NCI-H1092 (cell line): ENCODE measurements at places on chromosomes 4 and X.

- no peak for DNase-seq
Observed at GRCh38 chr4:124961138-124961750, 248.7 kb upstream of the ANKRD50 start.

DNA sequence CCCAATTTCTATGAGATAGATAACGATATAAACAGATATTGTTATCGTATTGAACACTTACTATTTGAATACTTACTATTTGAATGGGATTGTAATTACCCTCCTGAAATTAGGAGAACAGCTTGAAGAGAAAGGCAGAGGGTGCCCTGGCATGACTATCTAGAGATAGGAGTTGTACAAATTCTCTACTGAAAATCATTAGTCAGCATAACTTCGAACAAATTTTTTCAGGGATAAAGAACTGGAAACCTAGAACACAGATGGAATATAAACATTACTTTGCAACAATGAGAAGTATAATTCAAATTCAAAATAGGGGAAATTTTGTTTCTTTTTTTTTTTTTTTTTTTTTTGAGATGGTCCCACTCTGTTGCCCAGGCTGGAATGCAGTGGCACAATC lies 1096.8 kb downstream of the C4orf33 start:
- DNase-seq: no peak

- DNase-seq: no peak
Observed at GRCh38 chrX:108148524-108148923, 56.9 kb downstream of the ATG4A start.

DNA sequence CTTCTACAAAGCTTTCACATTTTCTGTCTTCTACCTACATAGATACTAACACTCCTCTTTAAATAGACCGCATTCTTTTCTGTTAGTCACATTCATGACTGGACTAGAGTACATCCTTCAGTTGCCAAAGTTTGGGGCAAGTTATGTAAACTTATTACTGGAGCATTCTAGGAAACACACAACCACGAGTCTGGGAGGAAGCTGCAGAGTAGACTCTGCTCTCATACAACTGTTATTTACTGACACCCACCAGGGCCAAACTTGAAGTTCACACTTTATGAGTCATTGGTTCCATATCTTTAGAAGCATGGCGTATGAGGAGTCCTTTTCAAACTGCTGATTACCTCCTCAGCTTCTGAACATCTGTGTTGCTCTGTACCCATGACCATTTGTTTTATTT lies 87.0 kb downstream of the RNF150 start:
- DNase-seq: no peak

- DNase-seq: no peak
Observed at GRCh38 chr4:151389311-151389710, 19.7 kb upstream of the FHIP1A start.

GRCh38 chr4:82784681-82785610 lies 13.7 kb downstream of the SCD5 start:
- DNase-seq: no peak

DNA sequence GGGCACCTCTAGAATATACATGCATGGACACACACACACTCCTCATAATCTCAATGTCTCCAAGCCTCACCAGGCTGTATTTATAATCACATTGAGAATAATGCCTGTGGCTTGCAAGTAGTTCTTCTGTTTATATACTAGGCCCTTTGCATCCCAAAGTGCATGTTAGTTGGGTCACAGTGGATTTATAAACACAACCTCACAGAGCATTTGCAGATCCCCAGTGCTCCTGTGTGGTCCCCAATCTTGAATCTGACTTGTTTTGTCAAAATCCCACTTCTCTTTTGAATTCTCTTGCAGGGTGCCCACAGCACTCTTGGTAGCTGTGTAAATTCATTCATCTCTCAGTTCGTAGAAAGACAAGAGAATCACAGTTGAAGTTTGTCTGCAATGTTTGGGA lies 49.6 kb upstream of the PROM1 start:
- no peak for DNase-seq

DNA sequence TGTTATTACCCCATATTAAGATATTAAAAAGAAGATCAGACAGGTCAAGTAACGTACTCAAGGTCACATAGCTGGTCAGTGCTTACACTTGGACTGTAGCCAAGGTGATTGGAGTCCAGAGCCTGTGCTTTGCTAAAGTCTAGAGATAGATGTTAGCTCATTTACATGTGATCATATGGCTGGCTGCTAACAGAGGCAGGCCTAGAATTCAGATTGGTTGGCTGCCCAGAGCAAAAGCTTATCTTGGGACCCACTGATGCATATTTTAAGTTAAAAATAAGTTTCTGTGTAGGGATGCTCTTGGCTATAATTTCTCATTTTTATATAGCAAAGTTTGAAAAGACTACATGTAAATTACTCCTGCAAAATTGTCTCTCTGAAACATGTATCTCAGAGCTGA lies 18.1 kb upstream of the EXOC1L start:
- no peak for DNase-seq

DNA sequence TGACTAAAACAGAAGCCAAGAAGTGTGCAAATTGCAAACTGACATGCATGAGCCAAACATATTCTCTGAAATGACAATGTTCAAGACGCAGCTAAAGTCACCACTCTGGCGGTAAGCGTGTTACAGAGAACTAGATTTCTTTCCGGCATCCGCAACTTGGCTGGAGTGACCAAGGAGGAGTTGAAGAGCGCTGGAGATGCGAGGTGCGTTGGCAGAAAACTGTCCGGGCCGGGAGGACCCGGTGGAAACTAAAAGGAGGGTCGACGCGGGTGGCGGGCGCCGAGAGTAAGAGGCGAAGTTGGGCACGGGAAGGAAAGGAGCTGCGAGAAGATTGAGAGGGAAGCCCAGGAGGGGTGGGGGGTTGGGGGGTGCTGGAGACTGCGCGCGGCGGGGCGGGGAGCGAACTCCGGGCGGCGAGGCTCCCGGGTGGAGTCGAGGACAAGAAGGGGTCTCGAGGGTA lies 807 bp downstream of the SEL1L3 start:
- no peak for DNase-seq

DNA sequence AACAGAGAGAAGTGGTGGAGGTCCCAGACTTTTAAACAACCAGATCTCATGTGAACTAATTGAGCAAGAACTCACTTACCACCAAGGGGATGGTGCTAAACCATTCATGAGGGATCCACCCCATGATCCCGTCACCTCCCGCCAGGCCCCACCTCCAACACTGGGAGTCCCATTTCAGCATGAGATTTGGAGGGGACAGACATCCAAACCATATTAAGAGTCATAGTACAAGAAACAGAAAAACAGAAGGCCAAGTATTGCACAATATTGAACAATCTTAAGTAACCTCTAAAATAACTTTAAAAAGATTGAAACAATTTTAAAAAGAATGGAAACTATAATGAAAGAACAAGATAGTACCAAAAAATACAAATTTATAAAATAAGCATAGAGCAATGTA lies 110.0 kb downstream of the CBR4 start:
- no peak for DNase-seq

- DNase-seq: no peak
Observed at GRCh38 chr4:25818371-25818871, 44.4 kb downstream of the SEL1L3 start.

DNA sequence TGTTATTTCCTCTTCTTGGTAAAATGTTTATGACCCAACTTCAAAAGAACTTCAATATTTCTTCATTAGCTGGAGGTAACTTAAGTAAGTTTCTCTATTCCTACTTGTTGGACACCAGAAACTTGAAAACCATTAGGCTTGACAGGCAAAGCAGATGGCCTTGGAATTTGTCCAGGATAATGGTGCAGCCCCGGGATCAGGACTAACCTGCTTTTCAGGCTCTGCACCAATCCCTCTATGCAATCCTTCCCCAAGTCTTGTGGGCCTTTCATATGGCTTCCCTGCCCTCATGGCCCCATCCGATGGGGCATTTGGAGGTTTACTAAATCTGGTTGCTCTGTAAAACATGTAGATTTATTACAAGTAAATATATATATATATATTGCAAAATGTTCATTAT lies 68.5 kb downstream of the SPINK2 start:
- no peak for DNase-seq

DNA sequence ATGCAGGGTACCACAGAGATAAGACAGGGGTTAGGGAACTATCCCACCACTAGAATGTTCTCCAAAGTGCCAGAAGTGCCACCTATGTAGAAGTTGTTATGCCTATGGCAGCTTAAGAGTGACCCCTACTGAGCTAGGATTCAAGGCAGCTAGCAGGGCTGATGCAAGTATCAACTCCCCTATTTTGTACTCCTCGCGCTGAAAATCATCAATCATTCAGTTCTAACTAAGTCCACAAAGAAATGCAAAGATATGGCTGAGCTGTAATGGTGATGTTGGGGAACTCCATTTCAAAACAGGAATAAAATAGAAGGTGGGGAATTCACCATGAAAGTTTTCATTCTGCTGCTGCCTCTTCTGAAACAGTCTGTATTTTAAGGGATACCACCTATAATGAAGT lies 13.8 kb downstream of the ACSL4 start:
- no peak for DNase-seq
